Thyroid gland (tissue), 4 donors: ENCODE measurements at places on chromosomes 3 and 15. TPM values are rescaled to one million over a fixed set of nuclear protein-coding genes. Genes with fewer than 3 reads are reported as not detected.

The COLQ gene
- 0.81 TPM for total RNA-seq

The CFAP92 gene
- 2.5 TPM for total RNA-seq

- H3K4me3 ChIP-seq: no peak overlapping the region
- H3K4me1 ChIP-seq: no peaks in the 10 kb centered on the region
- H3K36me3 ChIP-seq: peaks cover 8% of the 10 kb centered on the region
- no peak for DNase-seq
- H3K27ac ChIP-seq: no peak overlapping the region
These were observed 123.5 kb downstream of the GHSR start for GRCh38 chr3:172324611-172325203.

GRCh38 chr3:32143849-32144757 lies 37.7 kb downstream of the GPD1L start:
- H3K4me1 ChIP-seq: peaks cover 14% of the 10 kb centered on the region
- H3K27me3 ChIP-seq: no peaks in the 10 kb centered on the region
- DNase-seq: peak; percentile 47
- H3K36me3 ChIP-seq: peaks cover 3% of the 10 kb centered on the region
- H3K4me3 ChIP-seq: no peak overlapping the region
- no peak overlapping the region for H3K27ac ChIP-seq
